CD4-positive, alpha-beta T cell treated with Interleukin-10 for 1 hour (primary cell): ENCODE measurements at places on chromosomes 2 and 18.

GRCh38 chr2:208669394-208669793 lies 262.8 kb downstream of the PTH2R start:
- DNase-seq: no peak

GRCh38 chr2:29662861-29663260 lies 258.5 kb downstream of the ALK start:
- DNase-seq: no peak

- no peak for DNase-seq
These were observed 47.6 kb downstream of the GPD2 start for GRCh38 chr2:156483741-156484173.

- no peak for DNase-seq
These were observed 104.8 kb downstream of the PLCL1 start for GRCh38 chr2:197908990-197909776.

- DNase-seq: no peak
These were observed 276.9 kb upstream of the SPHKAP start for GRCh38 chr2:228458364-228458763.

GRCh38 chr2:120851116-120851773 lies 115.6 kb downstream of the GLI2 start:
- no peak for DNase-seq

DNA sequence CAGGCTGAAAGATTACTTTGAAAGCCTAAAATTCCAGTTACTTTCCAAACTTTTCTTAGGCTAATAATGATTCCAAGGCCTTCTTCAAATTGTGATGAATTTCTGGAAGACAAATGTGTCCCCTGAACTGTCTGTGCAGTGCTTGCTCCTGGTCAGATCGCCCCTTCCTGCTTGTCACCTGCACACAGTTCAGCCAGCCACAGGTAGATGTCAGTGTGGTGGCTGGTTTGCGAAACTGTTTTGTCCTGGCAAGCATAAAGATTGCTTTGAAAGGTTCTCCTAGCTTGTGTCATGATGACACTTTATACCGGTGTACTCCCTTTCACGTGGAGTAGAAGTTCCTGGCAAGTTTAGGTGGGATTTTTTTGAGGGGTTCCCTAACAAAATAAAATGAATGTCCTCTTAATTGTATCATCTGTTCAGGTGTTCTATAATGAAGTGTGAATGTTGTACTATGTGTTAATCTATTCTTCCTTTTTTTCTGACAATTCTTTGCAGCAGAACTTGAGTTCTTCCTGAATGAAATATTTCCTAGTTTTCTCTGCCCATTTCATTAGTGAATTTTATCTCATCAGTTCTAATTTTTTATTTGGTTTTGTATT lies 298.8 kb downstream of the ZNF407 start:
- peak; percentile 56 for DNase-seq

GRCh38 chr2:111702119-111702803 lies 181.7 kb downstream of the ANAPC1 start:
- DNase-seq: peak; percentile 65

- no peak for DNase-seq
These were observed 10.6 kb upstream of the BOK start for GRCh38 chr2:241547781-241548450.

DNA sequence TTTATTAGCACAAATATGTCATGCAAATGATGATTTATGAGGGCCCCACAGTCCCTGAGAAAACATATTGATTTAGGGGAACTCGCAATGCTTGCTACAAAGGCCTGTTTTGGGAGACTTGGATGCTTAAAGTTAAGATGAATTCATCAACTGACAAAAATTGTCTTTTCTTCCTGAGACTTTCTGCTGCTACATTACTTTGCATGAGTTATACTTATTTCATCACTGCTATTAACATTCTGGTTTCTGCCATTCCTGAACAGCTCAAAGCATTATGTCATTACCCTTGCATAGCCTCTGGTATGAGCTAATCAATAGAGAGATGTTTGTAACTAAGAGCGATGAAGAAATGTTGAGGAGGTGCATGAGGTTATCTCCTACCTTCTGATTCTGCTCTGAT lies 74.4 kb downstream of the SOX11 start:
- DNase-seq: no peak

- DNase-seq: no peak
These were observed 125.8 kb downstream of the MEIS1 start for GRCh38 chr2:66560683-66561082.

DNA sequence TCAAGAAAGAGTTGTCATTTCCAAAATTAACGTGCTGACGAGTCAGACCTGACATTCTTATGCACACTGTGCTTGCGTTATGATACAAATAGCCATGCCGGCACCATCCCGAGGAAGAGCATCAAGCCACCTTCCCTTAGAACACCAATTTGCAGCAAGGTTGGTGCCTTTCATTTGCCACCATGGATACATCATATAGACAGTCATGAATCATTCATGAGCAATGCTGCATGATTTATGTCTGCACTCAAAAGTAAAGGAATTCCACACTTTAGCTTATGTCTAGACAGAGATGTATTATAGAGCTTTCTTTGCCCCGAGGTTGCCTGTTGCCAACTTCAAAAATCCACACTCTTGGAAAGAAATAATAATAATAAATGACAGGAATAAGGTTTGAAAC lies 166.9 kb downstream of the VWC2L start:
- no peak for DNase-seq

GRCh38 chr18:13430663-13431062 lies 212.1 kb downstream of the LDLRAD4 start:
- DNase-seq: no peak

GRCh38 chr18:24799176-24799575 lies 338.7 kb downstream of the HRH4 start:
- DNase-seq: no peak

GRCh38 chr2:15040429-15041084 lies 408.0 kb downstream of the LRATD1 start:
- DNase-seq: no peak

- DNase-seq: no peak
These were observed 264.3 kb downstream of the PTGR3 start for GRCh38 chr18:74944676-74945075.

DNA sequence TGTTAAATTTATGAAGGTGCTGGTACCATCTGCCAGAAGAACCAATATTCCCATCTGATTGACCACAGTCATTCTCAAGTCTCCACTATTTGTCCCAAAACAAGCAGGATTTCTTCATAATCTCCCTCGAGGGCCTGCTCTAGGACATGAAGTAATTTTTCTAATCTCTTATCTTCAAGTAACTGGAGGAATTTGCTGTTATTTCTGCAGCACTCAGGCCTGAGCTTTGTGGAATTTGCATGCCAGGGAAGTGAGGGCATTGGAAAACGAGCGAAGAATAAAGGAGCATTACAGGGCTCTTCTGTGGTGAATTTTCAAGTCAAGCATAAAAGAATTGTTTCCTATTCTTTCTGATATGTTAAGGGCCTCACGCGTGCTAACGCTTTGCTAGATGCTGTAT lies 161.2 kb upstream of the EPAS1 start:
- no peak for DNase-seq

GRCh38 chr2:209358992-209359391 lies 64.9 kb upstream of the MAP2 start:
- no peak for DNase-seq

DNA sequence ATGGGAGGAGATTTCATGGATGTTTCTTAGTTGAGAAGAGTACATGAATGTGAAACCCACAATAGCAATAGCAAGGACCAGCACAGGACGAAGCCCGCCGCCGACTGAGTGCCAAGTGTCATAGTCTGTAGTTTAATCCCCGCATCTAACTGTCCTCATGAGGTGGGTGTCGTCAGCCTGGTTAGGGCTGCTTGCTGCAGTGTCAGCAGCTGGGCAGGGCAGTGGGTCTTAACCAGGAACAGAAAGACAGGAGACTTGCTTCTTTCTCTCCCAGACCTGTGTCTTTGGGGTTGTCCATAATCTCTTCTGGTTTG lies 146.6 kb downstream of the VAPA start:
- no peak for DNase-seq

DNA sequence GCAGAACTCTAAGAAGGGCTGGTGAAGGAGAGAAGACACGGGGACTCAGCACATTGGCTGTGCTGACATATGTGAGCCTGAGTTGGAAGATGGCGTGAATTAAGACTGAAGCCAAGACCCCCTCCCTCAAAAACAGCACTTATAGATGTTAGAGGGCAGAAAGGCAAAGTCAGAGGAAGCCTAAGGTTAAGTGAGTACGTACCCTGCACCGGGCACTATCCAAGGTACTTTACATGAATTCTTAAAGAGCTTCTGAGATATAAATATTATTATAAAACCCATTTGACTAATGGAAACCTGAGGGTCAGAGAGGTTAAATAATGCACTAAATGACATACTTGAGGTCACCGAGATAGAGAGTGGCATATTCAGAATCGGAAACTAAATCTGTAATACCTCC lies 25.6 kb downstream of the SIX3 start:
- no peak for DNase-seq

DNA sequence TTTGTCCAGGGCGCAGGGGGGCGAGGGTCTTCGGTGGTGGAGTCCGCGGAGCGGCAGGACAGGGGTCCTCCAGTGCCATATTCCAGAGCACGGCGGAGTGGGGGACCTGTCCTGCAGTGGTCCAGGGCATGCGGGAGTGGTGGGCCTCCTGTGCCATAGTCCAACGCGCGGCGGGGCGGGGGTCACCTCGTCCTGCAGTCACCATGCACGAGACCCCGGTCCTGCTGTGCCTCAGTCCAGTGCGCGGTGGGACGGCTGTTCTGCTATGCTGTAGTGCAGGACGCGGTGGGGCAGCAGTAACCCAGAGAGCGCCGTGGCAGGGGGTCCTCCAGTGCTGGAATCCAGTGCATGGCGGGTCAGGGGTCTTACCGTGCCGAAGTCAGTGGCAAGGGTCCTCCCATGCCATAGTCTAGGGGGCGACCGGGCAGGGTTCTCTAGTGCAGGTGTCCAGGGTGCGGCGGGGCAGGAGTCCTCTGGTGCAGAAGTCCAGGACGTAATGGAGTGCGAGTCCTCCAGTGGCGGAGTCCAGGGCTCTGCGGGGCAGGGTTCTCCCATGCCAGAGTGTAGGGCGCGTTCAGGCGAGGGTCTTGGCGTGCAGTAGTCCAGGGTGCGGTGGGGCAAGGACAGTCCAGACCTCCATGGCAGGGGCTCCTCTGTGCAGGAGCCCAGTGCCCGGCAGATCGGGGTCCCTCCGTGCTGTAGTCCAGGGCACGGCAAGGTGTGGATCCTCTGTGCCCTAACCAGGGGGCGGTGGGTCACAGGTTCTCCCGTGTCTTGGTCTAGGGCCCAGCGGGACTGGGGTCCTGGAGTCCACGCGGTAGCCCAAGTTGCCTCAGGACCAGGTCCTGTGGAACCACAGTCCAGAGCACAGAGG lies 130.4 kb downstream of the CCDC74A start:
- DNase-seq: no peak

- no peak for DNase-seq
These were observed 395.8 kb downstream of the MTX2 start for GRCh38 chr2:176665086-176665485.

DNA sequence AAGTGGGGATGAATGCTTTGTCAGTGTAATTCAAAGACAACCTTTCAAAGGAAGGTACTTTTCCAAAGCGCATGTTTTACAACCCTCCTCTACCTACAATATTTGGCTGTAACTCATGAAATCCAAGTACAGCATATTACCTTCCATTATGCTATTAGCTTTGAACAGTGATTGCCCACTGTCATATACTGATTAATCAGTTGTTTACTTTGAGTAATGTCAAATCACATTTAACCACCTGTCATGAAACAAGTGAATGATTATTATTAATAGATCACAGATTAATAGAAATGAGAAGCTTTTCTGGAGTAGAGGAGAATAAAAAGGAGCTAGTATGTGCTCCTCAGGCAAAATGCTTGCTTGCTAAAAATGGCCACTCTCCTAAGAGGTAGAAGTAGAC lies 150.5 kb upstream of the SMAD7 start:
- DNase-seq: no peak

DNA sequence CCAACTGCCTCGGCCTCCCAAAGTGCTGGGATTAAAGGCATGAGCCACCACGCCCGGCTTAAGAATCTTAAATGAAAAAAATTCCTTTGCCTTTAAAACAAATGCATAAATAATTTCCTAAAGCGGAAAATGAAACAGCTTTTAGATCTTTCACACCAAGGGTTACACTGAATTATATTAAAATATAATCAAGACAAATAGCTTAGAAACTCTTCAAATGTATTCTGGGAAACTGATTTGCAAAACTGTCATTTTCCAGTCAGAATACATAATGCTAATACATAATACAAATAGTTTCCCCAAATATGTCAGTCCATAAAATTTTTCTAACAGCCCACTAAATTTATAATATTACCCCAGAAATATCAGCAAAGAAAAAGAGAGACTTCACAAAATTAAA lies 68.3 kb upstream of the PGAP1 start:
- no peak for DNase-seq

DNA sequence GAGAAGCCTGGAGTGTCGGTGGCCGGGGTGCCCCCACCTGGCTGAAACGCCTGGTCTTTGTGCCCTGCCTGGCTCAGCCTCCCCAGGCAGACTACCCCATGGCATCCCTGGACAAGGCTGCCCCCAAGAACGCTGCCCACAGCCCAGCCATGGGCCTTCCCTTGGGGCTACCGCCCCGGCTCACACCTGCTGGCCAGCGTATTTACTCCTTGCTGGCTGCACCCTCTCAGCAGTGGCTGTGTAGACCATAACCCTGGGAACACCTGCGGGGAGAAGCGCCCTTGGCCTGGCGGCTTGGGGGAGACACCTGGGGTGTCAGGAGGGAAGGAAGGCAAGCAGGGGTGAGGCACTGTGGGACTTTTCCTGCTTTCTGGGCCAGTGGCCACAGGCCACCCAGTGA lies 17.3 kb downstream of the CAPN10 start:
- DNase-seq: no peak

- no peak for DNase-seq
These were observed 266.4 kb downstream of the GPD2 start for GRCh38 chr2:156702541-156702940.

DNA sequence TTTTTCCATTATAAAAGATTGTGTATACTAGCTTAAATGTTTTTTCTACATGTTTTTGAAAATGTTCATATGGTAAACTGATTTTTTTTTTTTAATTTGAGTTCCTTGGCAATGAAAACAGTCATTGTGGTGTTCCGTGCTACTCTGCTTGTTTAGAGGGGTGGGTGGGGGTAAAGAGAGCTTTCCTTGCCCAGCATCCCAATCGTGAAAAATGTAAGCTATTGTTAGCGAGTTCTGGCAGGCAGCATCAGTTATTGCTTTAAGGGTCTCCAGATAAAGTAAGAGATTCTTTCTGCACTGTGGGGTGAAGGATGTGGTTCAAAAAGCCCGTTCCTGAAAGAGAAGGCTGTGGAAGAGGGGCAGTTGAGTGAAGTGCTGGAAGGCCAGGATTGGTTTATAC lies 118.4 kb downstream of the TANC1 start:
- no peak for DNase-seq

GRCh38 chr2:215019521-215020145 lies 118.8 kb downstream of the ABCA12 start:
- DNase-seq: no peak

DNA sequence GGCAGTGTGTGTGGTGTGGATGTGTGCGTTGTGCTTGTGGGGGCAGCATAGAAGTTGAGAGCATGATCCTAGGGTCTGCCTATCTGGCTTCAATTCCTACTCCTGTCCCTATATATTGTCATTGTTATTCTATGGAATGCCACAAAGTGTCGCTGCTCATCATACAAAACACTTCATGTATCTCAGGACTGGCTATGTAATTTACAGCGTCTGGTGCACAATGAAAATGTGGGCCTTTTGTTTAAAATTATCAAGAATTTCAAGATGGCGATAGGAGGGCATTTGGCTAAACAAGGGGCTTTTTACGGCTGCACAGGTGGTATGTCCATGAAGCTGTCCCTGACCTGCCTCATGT lies 3.4 kb downstream of the SERPINB2 start:
- no peak for DNase-seq

- DNase-seq: no peak
These were observed 19.4 kb upstream of the UBE2E3 start for GRCh38 chr2:180960982-180961381.

- no peak for DNase-seq
These were observed 9.3 kb downstream of the FZD5 start for GRCh38 chr2:207760453-207760852.
